ENCODE measurements at places on chromosomes 4 and X.

DNA sequence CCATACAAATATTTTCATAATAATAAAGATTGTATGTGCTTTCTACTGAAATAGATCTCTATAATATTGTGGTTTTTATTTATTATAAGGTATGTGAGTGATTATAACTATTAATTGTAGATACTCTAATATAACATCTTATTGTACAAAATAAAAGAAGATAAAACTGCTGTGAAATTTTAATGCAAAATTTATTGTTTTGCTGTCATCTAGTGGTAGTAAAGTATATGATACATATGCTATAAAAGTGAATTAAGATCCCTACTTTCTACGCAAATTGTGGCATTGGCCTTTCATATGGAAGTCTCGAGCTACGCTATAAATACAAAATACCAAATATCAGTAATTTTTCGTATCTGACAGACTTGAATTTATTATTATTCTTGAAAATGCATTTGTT lies 19.3 kb downstream of the YIPF7 start:
- DNase-seq, result no peak

DNA sequence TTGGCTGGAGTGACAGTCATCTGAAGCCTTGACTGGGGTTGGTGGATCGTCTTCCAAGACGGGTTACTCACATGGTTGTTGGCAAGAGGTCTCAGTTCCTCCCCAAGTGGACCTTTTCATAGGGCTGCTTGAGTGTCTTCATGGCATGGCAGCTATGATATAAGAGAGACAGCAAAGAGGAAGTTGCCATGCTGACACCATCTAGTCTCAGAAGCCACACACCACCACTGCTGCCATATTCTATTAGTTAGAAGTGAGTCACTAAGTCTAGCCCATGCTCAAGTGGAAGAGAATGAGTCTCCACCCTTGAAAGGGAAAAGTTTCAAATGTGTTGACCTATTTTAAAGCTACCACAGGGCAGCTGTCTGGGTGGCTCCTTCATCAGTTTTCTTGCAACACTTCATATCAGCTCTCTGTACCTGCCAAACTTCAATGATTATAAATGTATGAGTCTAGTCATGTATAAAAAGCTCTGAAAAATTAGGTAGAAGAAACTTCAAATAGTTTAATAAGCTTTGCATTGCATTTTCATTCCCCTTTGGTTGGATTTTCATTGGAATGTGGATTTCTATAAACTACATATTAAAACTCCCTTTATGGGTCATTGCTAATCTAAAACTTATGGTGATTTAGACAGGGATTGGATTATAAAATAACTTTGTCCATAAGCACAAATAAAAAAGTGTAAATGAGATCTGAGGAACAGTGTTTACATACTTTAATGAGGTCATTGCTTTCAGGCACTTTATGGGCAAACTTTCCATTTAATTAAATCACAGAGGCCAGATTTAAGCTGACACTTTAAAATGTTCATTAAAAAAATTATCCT lies 68.0 kb upstream of the ATXN3L start:
- DNase-seq, result no peak

- no peak for DNase-seq
These were observed 34.5 kb downstream of the ELF4 start for GRCh38 chrX:130075777-130076176.

DNA sequence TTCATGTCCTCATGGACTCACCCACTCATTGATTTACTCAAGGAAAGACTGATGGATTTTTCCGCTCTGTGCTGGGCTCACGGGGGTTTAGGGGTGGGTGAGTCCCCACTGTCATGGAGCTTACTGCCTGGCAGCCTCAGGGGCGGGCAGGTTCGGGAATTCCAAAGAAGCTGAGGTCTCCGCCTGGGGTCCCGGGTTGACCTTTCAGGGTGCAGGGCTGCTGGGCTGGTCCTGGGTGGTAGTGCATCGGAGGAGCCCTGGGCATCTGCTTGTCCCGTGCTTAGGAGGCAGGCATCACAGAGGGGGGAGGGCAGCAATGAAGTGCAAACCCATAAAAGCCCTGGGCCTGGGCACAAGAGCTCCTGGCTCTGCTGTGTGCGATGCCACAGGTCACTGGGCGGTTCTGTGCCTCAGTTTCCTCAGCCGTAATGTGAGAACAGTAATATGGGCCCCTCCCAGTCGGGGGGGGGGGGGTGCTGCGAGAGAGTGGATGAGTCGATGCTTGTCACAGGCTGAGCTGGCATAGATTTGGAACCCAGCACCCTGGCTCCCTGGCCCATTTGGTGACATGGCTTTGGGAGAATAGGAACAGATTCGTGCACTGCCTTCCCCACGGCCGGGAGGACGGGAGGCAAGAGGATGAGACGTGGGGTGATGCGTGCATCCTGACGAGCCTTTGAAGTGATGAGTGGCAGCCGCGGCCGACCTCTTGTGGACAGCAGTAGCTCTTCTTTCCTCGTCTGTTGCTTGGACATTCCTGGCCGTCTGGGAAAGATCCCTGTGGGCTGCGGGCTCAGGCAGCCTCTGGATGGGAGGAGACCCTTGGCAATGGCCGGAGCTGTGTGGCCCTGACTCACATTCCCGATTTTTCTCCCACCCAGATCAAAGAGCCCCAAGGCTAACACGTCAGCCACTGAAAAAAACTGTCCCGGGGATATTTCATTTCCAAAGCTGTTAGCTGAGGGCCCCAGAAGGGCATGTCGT lies 42.0 kb downstream of the PSAPL1 start:
- no peak for DNase-seq

DNA sequence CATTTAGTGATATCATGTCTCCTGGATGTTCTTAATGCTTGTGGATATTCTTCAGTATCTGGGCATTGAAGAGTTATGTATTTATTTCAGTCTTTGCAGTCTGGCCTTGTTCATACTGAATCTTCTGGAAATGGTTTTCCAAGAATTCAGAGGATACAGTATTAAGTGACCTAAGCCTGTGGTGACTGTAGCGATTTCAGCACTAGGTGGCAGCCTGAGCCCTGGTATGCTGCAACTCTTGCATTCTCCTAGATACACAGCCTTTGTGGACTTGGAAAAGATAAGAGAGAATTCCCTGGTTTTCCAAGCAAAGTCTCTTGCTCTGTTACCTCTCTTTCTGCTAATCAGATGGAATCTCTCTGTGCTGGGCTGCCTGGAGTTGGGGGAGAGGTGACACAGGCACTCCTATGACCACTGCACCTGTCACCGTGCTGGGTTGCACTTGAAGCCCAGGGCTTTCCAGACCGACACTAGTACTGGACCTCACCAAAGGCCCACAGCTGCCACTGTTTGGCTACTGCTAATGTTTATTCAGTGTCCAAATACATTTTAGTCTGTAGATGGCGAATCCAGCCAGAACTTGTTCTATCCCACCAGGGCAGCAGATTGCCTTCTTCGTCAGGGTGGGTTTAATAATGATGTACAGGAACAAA lies 19.3 kb upstream of the SPIN2A start:
- no peak for DNase-seq

GRCh38 chrX:27619975-27620374 lies 29.8 kb downstream of the DCAF8L2 start:
- no peak for DNase-seq

- DNase-seq, result no peak
These were observed 124.5 kb downstream of the NPNT start for GRCh38 chr4:106019771-106020170.

DNA sequence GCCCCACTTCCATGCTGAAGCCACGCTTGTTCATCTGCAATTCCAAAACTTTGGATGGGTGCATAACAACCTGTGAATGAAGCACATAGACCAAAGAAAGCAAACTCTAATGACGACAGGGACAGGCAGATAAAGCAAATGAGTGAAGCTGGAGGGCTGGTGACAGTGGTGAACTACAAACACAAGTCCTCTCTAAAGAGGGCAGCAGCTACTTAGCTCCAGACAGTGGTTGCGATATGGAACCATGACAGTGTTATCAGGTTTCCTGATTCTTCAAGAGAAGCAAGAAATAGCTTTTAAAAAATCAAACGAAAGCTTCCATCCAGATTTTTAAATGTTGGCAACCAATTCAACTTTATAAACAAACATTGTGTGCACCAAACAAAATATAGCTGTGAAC lies 23.8 kb downstream of the NOX1 start:
- no peak for DNase-seq

GRCh38 chr4:84849051-84849640 lies 117.3 kb downstream of the WDFY3 start:
- DNase-seq, result no peak

DNA sequence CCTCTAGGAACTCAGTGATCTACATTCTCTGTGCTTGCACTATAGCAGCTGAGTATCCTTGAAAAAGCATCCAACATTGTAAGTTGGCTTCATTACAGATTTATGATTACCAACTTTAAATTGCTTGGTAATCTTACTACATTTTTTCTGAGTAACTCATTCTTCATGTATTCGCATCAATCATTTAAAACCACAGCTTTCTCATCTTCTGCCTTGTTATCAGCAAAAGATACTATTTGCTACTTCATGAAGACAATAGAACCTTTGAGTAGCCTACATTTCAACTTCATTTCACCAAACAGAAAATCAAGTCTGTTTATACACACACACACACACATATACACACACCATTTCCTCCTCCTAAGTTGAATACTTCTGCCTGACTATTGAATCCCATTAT lies 6.2 kb upstream of the DCAF8L2 start:
- no peak for DNase-seq

GRCh38 chr4:5887361-5888221 lies 5.3 kb downstream of the CRMP1 start:
- no peak for DNase-seq

GRCh38 chr4:86846921-86847320 lies 2.3 kb downstream of the SLC10A6 start:
- DNase-seq, result no peak

- no peak for DNase-seq
These were observed 466.1 kb downstream of the ADGRL3 start for GRCh38 chr4:61666244-61666643.

Measured in KG1 (cell line).